ENCODE measurements at places on chromosomes 3 and 15.

- DNase-seq = no peak
These were observed 4.5 kb downstream of the ARPIN start for GRCh38 chr15:89908226-89908625.

DNA sequence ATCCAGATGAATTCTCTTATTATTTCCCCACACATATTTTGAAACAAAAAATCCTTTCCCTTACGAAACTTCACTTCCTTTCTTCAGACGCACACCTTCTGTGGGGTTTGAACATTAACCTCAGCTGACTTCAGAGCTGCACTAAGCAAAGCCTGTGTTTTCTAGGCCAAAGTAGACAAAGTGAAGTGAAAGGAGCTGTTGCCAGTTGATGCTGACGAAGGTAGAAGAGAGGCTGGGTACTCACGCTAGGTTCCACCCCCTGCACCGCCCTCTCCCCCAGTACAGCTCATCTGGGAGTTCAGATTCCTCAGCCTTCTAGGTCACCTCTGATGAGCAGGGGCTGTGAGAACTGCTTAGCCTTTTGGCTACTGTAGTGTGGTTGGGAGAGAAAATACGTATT lies 24.1 kb downstream of the DUT start:
- no peak for DNase-seq

DNA sequence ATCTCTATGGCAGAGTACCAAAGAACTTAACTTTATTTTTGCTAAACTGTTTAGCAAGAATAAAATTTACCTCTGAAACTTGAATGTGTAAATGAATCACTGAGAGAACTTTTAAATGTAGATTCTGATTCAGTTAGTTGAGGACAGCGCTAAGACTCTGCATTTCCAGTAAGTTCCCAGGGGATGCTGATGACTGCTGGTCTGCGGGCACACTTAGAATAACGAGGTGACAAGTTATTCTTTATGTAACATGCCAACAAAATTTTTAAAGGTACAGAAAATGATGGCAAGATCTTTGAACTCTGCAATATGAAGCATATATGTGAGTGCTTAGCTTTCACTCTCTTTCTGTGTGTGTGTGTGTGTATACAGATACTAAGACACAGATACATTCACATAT lies 56.4 kb downstream of the TGFBR2 start:
- DNase-seq = no peak

DNA sequence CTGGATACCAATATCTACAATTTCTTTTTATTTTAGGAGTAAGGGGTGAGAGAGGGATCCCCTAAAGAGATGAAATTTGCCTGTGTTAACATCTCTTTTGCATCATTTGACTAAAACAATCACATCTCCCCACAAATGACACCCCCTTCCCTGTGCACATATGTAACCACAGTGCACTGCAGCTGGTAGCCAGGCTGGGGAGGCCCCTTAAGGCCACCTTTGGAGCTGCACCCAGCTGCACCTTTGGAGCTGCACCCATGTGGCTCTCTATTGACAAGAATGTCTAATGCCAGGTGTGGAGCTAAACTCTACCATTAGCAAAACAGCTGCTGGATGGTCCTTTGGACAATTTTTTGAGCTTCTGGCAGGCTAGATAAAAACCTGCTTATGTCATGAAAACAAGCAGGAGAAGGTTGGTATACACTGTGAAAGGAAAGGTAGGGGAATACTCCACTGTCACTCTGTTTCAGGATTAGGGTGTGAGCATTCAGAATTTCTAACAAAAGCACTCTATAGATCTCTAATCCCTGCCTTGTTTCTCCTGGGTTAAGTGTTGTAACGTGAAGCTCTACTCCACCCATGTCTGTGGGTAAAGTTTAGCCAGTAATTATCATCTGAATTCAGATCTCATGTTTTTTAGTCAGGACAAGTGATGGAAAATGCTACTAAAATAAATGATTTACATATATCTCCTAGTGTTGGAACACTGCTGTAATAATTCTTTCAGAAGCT lies 52.1 kb downstream of the TFG start:
- DNase-seq = no peak

DNA sequence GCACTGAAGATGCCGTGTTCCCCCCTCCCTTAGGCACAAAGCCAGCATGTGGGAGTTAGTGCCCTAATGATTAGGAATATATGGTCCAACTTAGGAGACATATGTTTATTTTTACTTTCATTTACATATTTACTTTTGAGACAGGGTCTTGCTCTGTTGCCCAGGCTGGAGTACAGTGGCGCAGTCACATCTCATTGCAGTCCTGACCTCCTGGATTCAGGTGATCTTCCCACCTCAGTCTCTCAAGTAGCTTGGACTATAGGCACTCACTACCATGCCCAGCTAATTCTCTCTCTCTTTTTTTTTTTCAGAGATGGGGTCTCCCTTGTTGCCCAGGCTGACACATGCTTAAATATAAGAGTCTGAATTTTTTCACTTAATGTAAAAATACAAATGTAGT lies 51.6 kb upstream of the TBC1D23 start:
- no peak for DNase-seq

DNA sequence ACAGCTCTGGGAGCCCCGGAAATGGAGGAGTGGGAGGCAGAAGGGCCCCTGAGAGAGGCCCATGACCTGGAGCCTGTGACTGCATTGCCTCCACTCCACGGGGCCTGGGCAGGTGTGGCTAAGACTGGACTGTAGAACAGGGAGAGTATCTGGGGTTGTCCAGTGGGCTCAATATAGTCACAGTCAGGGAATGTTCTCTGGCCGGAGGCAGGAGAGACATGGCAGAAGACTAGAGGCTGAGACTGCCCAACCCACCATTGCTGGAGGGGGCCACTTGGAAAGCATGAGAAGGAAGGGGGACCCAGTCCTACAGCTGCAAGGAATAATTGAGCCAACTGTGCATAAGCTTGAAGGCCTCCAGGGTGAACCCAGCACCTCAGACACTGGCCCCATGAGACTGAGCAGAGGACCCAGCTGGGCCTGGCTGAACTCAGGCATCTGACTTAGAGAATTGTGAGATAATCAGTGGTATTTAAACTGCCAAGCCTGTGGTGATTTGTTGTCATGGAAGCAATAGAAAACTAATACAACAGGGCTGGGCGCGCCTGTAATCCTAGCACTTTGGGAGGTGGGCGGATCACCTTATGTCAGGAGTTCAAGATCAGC lies 33.1 kb downstream of the NIPA2 start:
- no peak for DNase-seq

GRCh38 chr3:124404621-124405020 lies 325.6 kb upstream of the UMPS start:
- DNase-seq = no peak

DNA sequence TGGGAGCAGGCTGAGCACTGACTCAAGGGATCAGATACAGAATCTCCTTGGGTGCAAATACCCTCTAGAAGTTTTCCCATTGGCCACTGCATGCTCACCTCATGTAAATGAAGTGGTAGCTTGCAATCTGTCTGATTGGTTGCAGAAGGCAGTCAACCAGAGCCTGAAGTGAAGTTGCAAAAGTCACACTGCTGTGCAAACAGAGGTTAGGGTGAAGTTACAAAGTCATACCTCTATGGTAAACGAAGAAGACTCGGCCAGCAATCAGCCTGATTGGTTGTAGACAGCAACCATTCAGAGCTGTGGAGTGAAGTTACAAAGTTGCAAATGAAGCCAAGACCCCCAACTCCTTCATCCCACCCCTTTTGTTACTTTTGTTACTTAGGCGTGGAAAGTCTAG lies 27.1 kb downstream of the STARD9 start:
- no peak for DNase-seq

DNA sequence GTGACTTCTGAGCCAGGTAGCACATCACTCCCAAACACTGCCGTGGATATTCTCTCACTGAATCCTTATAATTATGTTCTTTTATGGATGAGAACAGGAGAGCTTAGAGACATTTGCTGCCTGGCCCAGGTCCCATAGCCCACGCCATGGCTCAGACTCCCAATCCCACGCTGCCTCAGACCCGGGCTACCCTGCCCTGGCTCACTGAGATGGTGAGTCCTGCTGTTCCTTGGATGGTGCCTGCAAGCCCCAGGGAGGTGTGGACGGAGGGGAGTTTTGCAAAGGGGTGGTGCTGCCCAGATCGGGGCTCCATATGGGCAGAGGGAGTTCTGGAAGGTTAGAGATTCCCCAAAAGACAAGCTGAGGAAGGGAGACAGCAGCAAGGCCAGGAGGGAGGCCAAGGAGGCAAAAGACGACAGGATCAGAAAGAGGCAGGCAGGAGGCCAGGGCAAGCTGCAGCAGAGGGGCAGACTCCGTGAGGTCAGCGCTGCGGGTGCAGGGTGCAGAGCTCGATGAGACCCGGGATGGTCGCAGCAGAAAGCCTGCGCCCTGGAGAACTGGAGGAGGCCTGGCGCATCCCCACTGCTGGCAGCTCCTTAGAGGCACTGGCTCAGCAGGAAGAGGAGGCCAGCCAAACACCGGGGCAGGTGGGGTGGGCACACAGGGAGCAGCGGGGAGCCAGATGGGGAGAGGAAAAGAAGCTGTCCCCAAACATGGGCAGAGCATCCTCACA lies 95.7 kb upstream of the ALDH1A3 start:
- DNase-seq = no peak

- DNase-seq = no peak
These were observed 55.7 kb downstream of the PTPRG start for GRCh38 chr3:61617041-61617440.

DNA sequence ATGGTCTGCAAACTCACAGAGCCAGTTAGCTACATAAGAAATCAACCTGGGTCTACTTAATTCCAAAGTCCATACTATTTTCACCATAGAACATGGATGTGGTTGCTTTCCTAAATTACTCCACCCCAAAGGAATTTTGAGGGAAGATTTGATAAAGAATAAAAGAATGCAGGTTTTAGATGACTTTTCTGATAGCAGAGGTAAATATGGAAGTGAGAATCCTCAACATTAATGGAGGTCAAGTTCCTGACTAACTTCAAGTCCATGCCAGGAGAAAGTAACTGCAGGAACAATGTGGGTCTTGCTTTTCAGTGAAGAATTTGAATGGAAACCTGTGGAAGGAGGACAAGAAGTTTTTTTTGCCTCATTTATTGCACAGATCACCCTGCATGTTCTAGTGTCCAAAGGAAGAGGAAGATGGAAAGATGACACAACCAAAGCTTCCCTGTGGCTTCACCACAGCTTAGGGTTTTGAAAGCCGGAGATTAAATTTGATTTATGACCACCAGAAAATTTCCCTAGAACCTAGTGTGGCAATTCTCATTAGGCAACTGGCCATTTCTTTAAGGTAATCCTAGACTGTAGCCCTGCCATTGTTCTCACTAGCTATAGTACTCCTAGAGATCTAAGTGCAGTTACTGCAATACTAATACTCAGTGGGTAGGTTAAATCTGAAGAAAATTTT lies 429.7 kb downstream of the RAP2B start:
- no peak for DNase-seq

GRCh38 chr3:12884186-12884680 lies 42.9 kb upstream of the RPL32 start:
- DNase-seq = no peak

- DNase-seq = no peak
These were observed 391.1 kb upstream of the MDFIC2 start for GRCh38 chr3:70703305-70704102.

DNA sequence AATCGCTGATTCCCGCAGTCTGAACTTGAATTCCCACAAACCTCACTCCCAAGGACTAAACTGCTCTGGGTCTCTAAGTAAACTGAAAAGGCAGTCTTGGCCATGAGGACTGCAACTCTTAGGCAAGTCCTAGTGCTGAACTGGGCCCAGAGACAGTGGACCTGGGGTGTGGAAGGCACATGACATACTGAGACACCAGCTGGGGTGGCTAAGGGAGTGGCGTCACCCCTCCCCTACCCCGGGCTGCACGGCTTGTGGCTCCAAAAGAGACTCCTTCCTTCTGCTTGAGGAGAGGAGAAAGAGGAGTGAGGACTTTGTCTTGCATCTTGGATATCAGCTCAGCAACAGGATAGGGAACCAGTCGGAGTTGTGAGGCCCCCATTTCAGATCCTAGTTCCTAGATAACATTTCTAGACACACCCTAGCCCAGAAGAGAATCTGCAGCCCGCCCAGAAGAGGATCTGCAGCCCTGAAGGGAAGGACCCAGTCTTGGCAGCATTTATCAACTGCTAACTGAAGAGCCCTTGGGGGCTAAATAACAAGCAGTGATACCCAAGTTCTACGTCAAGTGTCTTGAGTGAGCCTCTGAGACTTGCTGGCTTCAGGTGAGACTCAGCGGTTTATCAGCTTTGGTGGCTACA lies 110.7 kb upstream of the C3orf80 start:
- no peak for DNase-seq

GRCh38 chr3:171039674-171040073 lies 13.2 kb upstream of the SLC2A2 start:
- DNase-seq = no peak

GRCh38 chr3:154981201-154981600 lies 98.9 kb upstream of the MME start:
- DNase-seq = no peak

DNA sequence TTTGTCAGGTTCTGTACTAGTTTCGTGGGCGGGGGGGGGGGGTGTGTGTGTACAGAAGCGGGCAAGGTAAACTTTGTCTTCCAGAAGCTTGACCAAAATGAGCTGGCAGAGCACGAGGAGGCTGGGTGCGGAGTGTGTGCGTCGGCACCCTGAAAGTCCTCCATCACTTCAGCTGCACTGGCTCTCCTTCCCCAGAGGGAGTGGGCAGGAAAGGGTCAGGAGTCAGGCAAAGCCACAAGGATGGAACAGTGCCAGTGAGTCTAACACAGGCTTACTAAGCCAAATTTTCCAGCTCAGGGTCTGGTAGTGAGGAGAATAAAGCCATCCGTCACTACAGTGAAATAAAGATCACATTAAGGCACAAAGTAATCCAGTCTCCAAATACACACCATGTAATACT lies 11.9 kb upstream of the SH3GL3 start:
- DNase-seq = no peak

DNA sequence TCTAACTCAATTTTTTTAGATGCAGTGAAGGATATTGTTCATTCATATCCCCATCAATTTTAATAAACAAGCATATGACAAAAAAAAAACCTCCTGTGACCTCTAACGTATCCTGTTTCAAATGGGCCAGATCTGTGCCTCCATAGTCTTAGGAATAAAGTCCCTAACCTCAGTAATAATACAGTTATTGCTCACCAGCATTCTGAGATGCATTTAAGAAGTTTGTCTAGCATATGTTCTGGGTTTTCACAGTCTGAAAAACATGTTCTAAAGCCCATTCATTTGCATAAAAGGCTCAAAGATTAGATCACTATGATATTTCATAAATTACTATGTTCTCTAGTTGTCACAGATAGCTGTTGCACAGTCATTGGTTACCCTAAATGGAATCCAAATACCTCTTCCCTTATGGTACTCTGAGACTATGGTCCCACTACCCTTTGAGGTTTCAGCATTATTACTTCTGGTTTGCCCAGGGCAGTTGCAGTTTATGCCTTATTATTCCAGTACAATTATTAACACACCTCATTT lies 190.1 kb downstream of the ZIC4 start:
- no peak for DNase-seq

GRCh38 chr3:140186421-140186920 lies 251.5 kb downstream of the CLSTN2 start:
- no peak for DNase-seq

GRCh38 chr15:82871832-82872484 lies 62.5 kb downstream of the WHAMM start:
- DNase-seq = no peak

Data from NCI-H1417 treated with DMSO at 0.1 percent for 48 hours (cell line).